ENCODE measurements at places on chromosomes 12 and 14.

DNA sequence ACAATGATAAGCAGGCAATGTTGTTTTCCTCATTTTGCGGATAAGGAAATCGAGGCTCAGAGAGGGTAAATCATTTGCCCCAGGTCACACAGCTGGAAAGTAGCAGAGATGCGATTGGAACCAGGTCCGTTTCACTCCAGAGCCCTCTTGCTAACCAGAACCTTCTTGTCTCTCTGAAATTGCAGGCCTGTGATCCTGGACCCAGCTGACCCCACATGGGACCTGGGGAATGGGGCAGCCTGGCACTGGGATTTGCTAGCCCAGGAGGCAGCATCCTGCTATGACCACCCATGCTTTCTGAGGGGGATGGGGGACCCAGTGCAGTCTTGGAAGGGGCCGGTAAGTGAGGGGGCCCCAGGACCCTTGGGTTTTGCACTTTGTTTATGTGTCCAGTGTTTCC is 9.5 kb downstream of the OAS3 start:
- DNase-seq = no peak

- DNase-seq = no peak
Observed at GRCh38 chr14:20603813-20604690, 12.9 kb upstream of the RNASE12 start.

- no peak for DNase-seq
Observed at GRCh38 chr14:97603201-97603600, 806.0 kb downstream of the VRK1 start.

DNA sequence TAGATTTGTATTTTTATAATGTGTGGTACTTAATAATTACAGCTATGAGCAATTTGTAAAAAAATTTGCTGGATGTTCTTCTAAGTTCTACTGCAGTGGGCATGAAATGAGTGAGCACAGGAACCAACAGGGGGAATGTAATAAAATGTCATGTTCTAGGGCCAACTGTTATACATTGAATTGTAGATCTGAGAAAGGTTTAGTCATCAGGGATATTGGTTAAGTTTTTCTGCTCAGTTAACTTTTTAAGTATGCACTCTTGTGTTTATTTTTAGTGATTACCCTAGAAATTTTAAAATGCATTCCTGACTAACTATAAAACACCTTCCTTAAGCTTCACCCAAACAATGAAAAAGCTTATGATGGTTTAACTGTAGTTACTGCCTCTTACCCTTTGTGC is 101.8 kb downstream of the CAND1 start:
- DNase-seq = no peak

DNA sequence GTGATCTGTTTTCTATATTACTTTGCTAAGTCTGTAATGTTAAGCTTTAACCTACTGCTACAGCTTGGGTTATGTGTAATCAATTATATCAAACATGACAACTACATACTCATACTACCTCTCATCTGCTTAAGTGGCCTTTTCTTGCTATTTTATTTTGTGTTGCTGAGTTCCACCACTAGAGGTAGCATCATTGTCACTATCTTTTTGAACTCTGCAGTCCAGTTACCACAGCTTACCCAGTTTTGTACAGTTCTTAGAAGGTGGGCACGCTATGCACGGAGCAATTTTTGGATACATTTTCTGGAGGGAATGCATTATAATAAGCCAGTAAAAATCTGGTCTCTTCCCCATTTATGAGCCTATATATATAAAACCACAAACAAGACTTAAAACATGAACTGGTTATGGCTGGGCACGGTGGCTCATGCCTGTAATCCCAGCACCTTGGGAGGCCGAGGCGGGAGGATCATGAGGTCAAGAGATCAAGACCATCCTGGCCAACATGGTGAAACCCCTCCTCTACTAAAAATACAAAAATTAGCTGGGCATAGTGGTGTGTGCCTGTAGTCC is 48.5 kb downstream of the SAV1 start:
- DNase-seq = no peak

All from stimulated activated CD8-positive, alpha-beta memory T cell treated with anti-CD3 and anti-CD28 coated beads, Interleukin-12 subunit alpha, Interleukin-12 subunit beta, amount 100 ng/mL, for 1 hour (primary cell).